Glutamatergic neuron (in vitro differentiated cells): ENCODE measurements at places on chromosomes 2 and 18. TPM values are rescaled to one million over a fixed set of nuclear protein-coding genes. Genes with fewer than 3 reads are reported as not detected.

- H3K4me3 ChIP-seq: no peak overlapping the region
- H3K36me3 ChIP-seq: no peaks in the 10 kb centered on the region
- no peak for DNase-seq
- no peaks in the 10 kb centered on the region for H3K4me1 ChIP-seq
- no peaks in the 10 kb centered on the region for H3K27me3 ChIP-seq
- no peak overlapping the region for H3K27ac ChIP-seq
These were observed 726.4 kb upstream of the CDH2 start for GRCh38 chr18:28903306-28903705.

DNA sequence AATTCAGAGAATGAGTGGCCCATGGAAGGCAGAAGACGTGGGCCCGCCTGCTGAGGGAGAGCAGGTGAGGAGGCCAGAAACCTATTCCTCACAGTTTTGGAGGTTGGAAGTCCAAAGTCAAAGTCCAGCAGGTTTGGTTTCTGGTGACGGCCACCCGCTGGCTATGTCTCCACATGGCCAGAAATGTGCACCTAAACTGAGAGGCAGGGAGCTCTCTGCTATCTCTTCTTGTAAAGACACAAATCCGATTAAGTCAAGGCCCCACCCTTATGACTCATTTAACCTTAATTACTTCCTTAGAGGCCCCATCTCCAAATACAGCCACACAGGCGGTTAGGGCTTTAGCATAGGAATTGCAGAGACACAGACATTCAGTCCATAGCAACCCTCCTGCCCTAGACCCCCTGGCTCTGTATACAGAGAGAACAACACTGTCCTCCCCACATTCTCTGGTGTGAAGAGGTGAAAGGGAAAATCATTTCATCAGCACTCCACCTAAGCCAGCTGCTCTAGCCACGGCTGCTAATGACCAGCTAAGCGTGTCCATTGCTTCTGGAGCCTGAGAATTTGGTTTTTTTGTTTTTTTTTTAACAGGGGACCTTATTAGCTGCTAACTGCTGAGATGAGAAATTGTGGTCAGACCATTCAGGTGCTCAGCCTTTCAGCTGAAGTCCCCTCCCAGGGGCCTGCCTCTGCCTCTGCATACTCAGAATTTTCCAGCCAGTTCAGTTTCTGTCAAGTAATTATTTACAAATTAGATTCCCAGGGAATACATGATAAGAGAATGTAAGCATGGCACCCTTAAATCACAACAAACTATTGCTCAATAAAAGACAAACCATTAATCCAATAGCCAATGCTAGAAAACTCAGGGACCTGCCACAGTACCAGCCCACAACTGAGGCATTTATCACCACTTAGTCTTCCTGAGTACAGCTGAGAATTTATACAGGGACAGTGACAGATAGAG lies 368.7 kb upstream of the ID2 start:
- H3K36me3 ChIP-seq: no peaks in the 10 kb centered on the region
- H3K4me3 ChIP-seq: no peak overlapping the region
- H3K4me1 ChIP-seq: peaks cover 7% of the 10 kb centered on the region
- no peaks in the 10 kb centered on the region for H3K27me3 ChIP-seq
- no peak for DNase-seq

DNA sequence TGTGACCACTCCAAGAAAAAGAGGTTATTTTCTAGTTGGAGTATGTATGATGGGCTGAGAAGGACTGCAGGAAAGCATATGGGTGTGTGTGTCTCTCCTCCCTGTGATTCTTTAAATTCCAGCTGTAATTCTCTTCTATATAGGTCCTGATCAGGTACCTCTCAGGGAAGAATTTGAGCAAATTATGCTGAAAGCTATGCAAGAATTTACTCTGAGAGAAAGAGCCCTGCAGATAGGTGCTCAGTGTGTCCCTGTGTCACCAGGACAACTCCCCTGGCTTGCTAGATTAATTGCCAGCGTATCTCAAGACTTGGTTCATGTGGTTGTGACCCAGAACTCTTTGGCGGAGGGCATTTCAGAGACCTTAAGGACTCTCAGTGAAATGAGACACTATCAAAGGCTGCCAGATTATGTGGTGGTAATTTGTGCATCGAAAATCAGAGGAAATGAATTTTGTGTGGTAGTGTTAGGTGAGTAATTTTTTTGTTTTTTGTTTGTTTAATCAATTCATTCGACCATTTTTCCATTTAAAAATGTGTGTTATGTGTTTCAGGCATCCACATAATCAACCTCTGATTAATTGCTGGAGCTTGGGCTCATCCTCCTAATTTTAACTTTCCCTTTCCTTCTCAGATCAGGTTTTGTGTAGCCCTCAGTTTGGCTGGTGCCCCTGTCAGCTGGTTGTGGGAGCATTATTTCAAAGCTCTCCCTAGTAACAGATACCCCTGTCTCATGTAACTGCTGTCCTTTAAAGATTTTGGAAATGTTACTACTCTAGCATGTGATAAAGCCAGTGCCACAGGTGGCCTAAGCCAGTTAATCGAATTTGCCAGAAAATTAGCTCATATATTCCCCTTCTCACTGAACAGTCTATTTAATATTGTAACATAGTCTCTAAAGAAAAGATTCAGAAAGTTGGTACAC lies 150.9 kb downstream of the ESCO1 start:
- no peak overlapping the region for H3K4me3 ChIP-seq
- H3K36me3 ChIP-seq: no peaks in the 10 kb centered on the region
- no peak for DNase-seq
- H3K27me3 ChIP-seq: peaks cover 3% of the 10 kb centered on the region
- H3K27ac ChIP-seq: no peak overlapping the region

DNA sequence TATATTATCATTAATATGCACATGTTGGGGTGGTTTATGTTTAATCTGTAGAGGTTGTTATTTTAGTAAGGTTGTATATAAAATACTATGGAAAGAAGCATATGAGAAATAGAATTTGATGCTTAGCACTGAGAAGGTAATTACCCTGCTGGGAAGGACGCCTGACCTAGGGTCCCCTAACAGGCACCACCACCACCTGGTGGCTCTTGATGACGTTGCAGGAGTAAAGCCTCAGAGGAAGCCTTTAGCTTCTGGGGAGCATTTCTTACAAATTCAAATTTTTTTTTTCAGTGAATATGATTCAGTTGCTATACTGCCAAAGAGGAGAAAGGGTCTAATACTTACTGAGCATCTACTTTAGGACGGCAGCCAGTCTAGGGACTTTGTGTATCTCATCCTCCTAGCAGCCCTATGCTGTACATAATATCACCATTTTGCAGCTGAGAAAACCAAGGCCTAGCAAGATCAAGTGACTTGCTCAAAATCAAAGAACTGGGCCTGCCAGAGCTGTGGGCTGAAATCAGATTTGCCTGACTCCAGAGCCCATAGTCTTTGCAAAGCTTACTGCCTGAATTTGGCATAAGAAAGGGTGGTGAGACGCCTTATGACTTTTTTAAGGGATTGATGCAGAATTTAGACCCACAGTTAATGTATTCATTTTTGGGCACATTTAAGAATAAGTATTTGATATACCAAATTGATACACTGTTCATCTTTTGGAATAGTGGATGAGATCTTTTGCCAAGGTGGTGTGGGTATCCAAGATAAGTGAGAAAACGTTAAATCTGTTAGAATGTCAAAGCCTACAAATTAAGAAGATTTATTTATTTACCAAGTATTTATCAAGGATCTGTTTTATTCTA lies 78.8 kb upstream of the GAREM1 start:
- peaks cover 4% of the 10 kb centered on the region for H3K36me3 ChIP-seq
- peaks cover 12% of the 10 kb centered on the region for H3K4me1 ChIP-seq
- H3K4me3 ChIP-seq: no peak overlapping the region
- DNase-seq: peak; percentile 71
- H3K27ac ChIP-seq: no peak overlapping the region

- no peaks in the 10 kb centered on the region for H3K27me3 ChIP-seq
- DNase-seq: no peak
- no peak overlapping the region for H3K27ac ChIP-seq
- peaks cover 5% of the 10 kb centered on the region for H3K4me1 ChIP-seq
- no peak overlapping the region for H3K4me3 ChIP-seq
- H3K36me3 ChIP-seq: no peaks in the 10 kb centered on the region
These were observed 24.3 kb downstream of the PTMA start for GRCh38 chr2:231732604-231733003.

DNA sequence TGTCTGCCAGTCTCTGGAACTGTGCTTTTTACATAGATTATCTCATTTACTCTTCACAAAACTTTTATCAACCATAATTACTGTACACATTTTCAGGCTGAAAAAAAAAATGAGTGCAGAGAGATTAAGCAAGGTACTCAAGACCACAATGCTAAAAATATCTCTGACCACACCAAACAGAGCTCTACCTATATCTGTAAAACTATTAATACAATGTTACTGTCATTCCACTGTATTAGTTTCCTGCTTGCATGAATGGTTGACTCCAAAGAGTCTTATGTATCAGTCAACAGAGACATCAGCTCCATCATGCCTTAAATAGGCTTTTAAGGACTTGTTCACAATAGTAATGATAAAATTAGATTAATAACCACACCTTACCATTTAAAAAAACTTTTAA lies 134.7 kb upstream of the CCDC150 start:
- H3K36me3 ChIP-seq: peaks cover under 1% of the 10 kb centered on the region
- no peak overlapping the region for H3K27ac ChIP-seq
- H3K4me1 ChIP-seq: peaks cover 34% of the 10 kb centered on the region
- H3K27me3 ChIP-seq: peaks cover 1% of the 10 kb centered on the region
- no peak overlapping the region for H3K4me3 ChIP-seq

The EEF1B2 gene
- 246 TPM for total RNA-seq

The PSD4 gene
- total RNA-seq: 1.2 TPM

The EPG5 gene
- total RNA-seq: 36.6 TPM

The CMPK2 gene
- 0.81 TPM for total RNA-seq

The TBR1 gene
- not detected for total RNA-seq
